ENCODE measurements at places on chromosomes 13 and 19.

- no peak for DNase-seq
These were observed 945.0 kb upstream of the PCDH20 start for GRCh38 chr13:62360609-62361008.

GRCh38 chr19:29774126-29774525, 37.7 kb upstream of the CCNE1 start:
- no peak for DNase-seq

DNA sequence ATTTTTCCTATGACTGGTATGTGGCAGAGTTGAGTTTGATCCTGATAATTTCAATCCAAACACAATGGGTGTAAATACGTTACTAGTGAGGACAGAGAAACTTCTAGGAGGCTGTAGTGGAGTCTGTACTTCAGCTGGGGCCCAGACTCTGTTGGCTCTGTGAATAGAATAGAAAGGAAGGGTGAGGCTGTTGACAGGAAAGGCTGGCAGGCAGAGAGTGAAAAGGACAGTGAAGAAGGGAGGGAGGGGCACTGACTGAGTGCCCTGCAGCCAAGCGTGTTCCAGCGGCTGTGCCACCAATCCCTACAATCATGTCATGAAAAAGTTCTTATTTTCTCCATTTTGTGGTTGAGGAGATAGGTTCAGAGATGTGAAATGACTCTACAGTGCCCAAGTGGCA, 80.5 kb downstream of the MBNL2 start:
- no peak for DNase-seq

- DNase-seq: no peak
These were observed 299.9 kb downstream of the GPC5 start for GRCh38 chr13:91698308-91698707.

DNA sequence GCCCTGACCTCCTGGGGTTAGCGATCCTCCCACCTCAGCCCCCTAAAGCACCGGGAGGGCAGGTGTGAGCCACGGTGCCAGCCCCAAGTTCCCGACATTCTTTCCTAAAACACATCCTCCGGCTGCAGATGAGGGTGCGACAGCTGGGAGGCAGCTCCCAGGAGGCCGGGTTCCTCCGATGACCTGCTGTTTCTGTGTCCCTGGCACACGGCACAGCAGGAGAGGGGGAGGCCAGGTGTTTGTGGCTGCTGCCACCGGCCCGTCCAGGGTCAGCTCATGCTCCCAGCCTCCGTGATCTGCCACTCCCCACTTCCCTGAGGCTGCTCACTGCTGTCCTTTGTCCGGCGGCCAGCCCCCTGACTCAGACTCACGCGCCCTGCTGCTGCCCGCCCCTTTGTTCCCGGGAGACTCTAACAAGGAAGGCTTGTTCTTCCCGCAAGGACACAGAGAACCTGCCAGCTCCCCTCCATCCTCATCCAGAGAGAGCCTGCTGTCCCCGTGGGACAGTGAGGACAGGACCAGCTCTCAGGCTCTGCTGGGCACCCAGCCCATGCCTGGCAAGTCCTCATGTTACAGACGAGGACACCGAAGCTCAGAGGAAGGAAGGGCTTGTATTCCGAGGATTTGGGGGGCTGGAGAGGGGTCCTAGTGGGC, 10.6 kb upstream of the MADCAM1 start:
- DNase-seq: no peak

DNA sequence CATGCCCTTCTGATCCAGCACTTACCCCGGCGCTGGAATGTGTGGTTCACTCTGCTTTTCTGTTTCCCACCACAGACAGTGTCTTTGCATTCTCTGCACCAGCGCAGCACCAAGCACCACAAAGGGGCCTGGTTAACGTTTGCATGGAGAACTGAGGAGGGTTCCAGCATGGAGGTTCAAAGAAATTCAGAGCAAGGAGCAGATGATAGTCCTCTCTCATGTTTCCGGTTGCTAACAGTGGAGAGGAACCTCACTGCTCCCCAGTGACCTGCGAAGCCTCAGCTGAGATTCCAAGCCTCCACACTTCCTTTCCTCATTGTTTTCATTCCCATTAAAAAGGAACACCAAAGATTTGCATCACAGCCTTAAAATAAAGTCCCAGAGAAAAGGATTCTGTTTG, 99.7 kb downstream of the STARD13 start:
- DNase-seq: no peak

- DNase-seq: no peak
These were observed 115.2 kb downstream of the STK24 start for GRCh38 chr13:98461486-98462240.

GRCh38 chr13:85261757-85262346, 537.4 kb downstream of the SLITRK6 start:
- no peak for DNase-seq

GRCh38 chr19:1001538-1002166, 1.4 kb downstream of the GRIN3B start:
- DNase-seq: no peak

DNA sequence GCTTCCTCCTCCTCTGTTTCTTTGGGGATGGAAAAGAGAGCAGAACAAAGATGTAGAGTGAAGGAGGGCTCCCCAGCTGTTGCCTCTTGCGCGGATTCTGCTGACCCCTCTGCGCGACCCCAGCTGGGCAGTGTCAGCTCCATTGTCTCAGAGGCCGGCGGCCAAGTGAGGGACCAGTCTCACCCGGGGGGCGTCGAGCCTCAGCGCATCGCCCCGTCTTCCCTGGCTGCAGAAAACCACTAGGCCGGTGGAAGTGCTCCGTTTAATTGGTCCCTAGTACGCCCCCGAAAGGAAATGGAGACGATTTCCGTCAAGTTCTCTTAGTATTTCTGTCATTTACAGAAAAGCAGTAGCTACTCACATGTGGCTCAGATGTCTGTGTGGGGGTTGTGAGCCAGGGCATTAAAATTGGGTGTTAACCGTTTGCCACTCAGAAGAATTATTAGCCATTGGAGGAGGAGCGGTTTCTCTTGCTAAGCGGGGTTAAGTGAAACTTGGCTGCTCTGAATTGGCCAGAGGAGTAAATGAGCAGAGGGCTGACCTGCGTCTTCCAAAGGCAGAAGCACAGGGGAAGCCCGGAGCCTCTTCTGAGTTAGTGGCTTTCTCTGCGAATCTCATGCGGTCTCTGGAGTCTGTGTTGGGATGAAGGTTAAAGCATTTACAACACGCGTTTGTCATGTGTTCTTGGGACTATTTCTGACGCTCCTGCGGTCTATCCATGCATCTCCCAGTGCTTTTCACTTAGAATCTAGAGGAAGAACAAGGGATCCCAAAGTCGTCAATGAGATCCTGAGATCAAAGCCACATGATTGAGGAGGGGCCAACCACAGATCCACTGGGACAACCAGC, 132.8 kb upstream of the MYO16 start:
- DNase-seq: no peak

- DNase-seq: no peak
These were observed 5.8 kb downstream of the KLF2 start for GRCh38 chr19:16330368-16330801.

- DNase-seq: no peak
These were observed 7.8 kb upstream of the ATP12A start for GRCh38 chr13:24672141-24673132.

GRCh38 chr13:34161931-34162543, 344.1 kb downstream of the RFC3 start:
- peak; percentile 43 for DNase-seq

GRCh38 chr13:35260316-35260715, 216.2 kb downstream of the MAB21L1 start:
- DNase-seq: no peak

DNA sequence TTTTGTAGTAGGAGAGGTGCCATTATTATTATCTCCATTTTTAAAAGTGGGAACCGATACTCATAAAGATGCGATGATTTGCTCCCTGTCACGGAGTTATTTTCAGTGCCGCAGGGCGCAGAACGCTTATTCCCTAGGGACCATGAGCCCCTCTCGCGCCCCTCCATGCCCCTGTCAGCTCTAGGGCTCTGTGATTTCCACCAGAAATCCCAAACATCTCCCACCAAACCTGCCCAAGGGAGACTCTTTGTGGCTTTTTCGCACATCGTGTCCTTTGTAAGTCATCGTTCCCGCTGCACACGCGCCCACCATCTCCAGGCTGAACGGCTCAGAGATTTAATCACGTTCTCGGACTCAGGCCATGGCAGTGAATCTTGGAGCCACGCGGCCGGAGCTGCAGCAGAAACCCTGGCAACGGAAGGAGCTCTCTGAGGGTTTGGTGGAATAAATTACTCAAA, 105.1 kb downstream of the DNAJC15 start:
- no peak for DNase-seq

GRCh38 chr13:114129649-114130062, 2.8 kb downstream of the RASA3 start:
- DNase-seq: no peak

- no peak for DNase-seq
These were observed 2.6 kb downstream of the P2RY11 start for GRCh38 chr19:10113964-10114650.

- DNase-seq: no peak
These were observed 9.9 kb downstream of the FBXL3 start for GRCh38 chr13:77016888-77017623.
